Esophagus muscularis mucosa (tissue), 4 donors: ENCODE measurements at places on chromosomes 7 and 10. TPM values are rescaled to one million over a fixed set of nuclear protein-coding genes. Genes with fewer than 3 reads are reported as not detected.

The GSTO2 gene
- total RNA-seq = 0.75 TPM

DNA sequence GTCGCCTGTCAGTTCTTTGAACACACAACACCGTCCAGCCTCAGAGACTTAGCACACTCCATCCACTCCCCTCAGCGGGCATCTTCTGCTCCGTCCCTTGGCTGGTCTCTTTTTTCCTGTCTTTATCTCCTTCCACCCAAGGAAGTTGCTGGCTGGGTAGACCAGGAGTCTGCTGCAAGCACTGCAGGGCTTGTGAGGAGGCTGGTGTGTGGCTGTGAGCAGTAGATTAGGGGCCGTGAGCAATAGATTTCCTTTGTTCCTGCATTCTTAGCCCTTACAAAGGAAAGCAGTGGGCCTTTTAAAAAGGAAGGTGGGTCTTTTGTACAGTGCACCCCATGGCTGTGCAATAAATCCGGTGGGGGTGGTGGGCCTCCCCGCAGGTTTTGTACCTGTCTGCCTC is 100.3 kb upstream of the BTBD16 start:
- no peak for DNase-seq

GRCh38 chr7:158013085-158013668 is 574.4 kb downstream of the PTPRN2 start:
- no peak for DNase-seq

The FAM200A gene
- total RNA-seq = 3.8 TPM

DNA sequence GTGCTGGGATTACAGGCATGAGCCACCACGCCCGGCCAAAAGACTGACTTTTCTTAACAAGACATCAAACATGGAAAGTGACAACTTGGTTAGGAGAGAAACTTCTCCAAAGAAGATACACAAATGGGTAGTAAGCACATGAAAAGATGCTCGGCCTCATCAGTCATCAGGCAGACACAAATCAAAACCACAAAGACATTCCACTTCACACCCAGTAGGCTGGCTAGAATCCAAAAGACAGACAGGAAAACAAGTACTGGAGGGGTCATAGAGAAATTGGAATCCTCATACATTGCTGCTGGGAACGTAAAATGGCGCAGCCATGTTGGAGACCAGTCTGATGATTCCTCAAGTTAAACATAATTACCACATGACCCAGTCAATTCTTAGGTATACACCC is 16.4 kb downstream of the SEPHS1 start:
- no peak for DNase-seq

GRCh38 chr10:97573021-97573420 is 442 bp downstream of the ANKRD2 start:
- no peak for DNase-seq
